IPS-NIHi11 (cell line): ENCODE measurements at places on chromosomes 3 and 15.

GRCh38 chr15:86010891-86011290, 68.8 kb upstream of the AGBL1 start:
- DNase-seq: no peak

DNA sequence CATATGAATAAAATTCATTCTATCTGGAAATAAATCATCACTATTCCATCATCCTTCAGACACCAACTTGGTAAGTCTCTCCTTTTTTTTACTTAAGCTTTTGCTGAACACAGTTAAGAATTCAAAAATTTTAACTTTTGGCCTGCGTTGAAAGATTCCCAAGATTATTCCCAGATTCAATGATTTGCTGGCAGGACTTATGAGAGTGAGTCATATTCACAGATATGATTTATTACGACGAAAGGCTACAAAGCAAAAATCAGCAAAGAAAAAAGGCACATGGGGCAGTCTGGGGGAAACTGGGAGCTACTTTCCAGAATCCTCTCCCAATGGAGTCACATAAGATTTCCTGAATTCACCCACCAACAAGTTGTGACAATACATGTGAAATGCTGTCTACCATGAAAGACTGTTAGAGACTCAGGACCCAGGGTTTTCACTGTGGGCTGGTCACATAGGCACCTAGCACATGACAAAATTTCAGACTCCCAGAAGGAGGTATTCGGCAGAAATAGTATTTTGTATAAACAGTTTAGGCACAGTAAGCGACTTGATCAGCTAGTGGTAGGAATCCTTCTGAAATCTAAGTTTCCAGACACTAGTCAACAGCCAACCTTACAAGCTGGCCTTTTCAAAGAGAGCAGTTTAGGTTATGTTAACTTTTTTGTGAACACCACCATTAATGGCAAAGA, 82.1 kb downstream of the DLG1 start:
- DNase-seq: no peak

DNA sequence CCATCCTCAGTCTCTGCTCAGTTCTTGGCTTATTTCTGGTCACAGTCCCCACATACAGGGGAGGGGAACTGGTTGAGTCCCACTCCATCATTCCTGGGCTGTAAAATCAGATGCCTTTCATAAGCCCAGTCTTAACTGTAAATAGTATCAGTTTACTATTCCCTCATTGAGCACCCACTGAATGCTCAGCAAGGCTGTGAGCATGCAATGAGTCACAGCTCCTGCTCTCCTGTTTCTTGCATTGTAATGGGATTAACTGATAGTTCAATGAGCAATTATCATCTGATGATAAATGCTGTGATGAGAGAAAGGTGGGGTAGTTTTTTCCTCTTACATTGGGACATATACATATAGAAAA, 113.6 kb upstream of the TPM1 start:
- no peak for DNase-seq

DNA sequence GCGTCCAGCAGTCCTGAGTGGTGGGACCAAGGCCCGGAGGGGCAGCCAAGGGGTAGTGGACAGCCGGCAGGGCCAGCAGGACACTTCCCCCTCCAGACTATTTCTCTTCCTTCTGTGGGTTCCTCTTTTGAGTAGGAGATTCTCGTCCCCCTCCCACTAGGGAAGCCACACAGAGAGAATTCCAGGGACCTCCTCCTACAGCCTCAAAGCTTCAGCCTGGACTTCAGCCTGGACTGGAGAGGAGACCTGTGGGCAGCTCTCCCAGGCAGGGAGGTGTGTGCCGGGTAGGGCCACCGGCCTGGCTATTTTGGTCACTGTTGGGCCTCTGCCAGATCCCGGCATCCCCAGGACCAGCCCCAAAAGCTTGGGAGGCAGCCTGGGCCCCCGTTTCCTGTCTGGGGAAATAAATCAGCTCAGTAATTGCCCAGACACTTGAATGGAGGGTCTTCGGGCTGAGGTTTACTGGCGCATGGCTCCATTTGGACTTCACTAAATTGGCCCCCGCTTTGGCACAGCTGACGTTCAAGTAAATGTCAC, 1.3 kb downstream of the SLC6A6 start:
- no peak for DNase-seq

- DNase-seq: no peak
These were observed 2.2 kb upstream of the MFGE8 start for GRCh38 chr15:88915354-88915753.

DNA sequence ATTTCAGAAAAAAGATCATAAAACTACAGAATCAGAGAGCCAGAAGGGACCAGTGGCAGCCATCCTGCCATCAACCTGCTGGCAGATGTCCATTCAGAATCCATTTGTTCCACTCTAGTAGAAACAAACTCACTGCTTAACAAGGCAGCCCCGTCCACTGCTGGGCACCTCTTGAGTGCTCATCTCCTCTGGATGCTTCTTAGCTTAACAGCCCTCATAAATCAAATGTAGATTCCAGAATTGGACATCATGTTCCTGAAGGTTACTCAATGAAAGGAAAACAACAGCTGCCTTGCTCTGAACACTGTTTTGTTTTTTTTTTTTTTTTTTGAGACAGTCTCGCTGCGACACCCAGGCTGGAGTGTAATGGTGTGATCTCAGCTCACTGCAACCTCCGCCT, 37.3 kb downstream of the ABCC5 start:
- no peak for DNase-seq

DNA sequence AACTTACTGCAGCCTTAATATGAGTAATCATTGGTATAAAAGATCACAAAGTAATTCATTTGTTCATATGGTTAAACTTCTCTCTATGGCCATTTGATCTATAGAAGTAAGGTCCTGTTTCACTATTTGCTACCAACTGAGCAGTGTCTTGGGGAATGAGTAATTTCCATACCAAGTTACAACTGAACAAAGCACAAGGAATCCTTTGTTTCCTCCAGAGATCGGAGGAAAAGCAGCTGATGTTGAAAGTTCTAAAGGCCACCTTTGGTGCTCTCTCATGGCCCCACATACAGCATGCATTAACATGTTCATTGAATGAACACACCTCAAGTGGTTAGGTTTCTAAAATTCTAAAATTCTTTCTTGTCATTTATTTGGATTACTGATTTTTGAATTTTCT, 7.1 kb upstream of the CNTN3 start:
- no peak for DNase-seq

- DNase-seq: no peak
These were observed 85.6 kb upstream of the ACP3 start for GRCh38 chr3:132231633-132232032.

DNA sequence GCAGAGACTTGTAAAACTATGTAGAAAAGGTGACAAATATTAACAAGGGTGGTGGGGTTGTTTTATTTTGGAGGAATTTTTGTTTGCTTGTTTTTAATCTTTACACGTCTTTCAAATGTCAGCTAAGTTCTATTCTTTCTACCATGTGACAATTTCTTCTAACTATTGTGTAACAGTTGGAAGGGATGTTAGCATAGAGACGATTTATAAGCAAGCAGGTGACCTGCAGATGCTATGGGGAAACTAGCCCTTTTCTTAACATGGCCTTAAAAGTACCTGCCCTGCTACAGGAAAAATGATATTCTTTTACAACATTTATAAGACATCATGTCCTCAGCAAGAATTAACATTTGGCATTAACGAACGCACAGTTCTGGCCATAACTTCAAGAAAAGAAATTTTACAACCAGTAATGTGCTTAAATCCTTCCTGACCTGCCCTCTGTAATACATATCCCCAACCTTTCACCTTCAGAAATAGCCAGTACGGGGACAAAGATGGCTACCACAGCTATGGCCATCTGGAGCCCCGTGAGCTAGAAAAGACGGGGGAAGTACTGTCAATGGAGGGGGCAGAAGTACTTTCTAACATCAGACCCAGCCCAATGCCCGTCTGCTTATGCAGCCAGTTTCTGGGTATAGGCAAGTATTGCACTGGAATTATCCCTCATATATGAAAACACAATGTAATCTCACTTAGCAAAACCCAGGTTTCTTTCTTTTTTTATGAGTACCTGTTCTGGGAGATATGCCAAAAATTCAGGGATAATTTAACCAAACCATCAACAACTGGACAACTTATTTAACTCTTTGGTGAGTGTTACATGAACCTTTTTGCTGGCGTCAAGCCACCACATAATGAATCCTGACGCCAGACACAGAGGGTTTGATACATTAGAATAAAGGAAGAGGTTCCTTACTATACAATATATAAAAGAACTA, 67.7 kb upstream of the NR2F2 start:
- no peak for DNase-seq

GRCh38 chr3:193972832-193973231, 163.1 kb upstream of the HES1 start:
- no peak for DNase-seq

DNA sequence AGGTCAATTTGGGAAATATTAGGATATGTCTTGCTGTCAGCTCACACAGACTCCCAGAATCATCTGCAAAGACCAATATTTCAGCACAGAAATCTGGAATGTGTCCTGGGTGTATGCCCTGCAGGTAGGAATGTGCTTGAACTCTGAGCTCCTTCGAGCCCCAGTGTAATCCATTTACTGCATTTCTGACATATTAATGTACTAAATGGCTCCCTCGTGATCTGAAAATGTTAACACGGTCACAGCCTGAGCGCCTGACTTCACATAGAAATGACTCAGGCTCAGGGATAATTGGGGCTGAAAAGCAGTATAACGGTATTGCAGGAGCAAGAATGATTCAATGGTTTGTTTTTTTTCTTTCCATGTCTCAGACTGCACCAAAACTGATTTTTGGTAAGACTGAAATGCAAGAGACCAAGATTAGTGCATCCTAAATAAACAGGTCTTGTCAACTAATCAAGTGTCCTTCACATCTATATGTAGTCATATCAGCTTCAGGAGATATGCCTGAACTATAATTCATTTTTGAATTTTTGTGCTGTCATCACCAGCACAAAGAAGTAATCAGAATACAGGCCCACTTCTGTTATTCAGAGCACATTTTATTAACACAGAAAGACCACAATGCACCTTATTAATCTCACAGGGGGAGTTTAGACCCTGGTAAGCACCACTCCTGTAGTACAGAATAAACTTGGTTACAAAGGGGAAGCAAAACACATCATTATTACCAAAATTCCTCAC, 49.8 kb downstream of the DCLK3 start:
- no peak for DNase-seq

- DNase-seq: no peak
These were observed 60.3 kb upstream of the SLCO2A1 start for GRCh38 chr3:134090031-134090430.

DNA sequence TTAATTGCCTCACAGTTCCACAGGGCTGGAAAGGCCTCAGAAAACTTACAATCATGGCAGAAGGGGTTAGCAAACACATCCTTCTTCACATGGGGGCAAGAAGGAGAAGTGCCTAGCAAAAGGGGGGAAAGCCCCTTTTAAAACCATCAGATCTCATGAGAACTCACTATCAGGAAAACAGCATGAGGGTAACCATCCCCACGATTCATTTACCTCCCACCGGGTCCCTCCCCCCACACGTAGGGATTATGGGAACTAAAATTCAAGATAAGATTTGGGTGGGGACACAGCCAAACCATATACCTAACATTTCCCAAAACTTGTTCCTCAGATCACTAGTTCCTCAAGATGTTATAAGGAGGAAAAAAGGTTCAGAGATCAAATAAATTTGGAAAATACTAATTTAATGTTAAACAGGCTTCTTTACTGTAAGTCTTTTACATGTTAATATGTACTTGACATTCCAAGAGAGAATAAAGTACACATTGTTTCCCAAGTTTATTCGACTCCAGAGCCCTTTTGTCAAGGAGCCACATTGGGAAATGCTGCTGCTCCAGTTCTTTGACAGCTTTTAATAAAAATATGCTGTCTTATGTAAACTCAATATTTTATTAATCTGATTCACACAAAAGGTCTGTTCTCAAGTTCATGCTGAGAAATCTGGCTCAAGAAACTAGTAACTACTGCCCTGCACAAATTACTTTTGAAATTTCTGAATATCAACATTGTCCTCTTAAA, 17.8 kb downstream of the HERC1 start:
- DNase-seq: no peak

DNA sequence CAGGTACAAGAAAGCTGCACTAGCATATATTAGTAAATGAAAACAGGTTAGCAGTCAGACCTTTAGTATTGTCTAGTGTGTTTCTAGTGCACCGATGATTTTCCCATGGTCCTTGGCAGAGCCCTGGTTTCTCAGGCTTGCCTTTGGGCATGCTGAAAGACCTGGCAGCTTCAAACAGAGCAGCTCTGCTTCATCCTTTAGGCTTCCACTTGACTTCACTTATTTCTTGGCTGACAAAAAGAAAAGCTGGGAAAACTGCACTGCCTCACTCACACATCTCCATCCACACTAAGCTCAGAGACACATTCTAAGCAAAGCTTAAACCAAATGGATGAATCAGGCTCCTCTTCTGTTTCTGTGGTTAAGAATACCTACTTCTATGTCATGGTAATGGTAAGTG, 374.8 kb upstream of the PDZRN3 start:
- no peak for DNase-seq

DNA sequence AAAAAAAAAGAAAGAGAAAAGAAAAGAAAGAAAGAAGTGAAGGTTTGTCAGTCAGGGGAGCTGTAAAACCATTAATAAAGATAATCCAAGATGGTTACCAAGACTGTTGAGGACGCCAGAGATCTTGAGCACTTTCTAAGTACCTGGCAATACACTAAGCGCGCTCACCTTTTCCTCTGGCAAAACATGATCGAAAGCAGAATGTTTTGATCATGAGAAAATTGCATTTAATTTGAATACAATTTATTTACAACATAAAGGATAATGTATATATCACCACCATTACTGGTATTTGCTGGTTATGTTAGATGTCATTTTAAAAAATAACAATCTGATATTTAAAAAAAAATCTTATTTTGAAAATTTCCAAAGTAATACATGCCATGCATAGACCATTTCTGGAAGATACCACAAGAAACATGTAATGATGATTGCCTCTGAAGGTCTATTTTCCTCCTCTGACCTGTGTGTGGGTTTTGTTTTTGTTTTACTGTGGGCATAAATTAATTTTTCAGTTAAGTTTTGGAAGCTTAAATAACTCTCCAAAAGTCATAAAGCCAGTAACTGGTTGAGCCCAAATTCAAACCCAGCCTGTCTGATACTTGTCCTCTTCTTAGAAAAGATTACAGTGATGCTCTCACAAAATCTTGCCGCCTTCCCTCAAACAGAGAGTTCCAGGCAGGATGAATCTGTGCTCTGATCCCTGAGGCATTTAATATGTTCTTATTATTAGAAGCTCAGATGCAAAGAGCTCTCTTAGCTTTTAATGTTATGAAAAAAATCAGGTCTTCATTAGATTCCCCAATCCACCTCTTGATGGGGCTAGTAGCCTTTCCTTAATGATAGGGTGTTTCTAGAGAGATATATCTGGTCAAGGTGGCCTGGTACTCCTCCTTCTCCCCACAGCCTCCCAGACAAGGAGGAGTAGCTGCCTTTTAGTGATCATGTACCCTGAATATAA, 2.0 kb downstream of the B2M start:
- no peak for DNase-seq

- no peak for DNase-seq
These were observed 596.3 kb upstream of the ARPP21 start for GRCh38 chr3:35043040-35043439.

DNA sequence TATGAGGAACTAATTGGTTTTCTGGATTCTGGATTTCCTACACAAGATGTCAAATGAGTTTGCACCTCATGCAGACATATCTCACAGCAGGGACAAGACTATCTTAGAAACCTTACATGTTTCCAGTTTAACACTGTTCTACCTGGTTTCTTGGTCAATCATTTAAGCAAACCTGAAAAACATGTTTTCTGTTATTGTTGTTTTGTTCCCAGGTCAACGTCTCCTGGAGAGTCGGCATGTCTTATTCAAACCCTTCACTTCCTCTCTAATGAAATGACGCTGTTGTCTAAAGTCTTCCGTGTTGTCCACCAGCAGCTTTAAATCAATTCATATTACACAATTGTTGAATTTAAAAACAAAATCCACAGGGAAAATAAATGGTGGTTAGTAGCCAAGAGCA, 150.9 kb downstream of the CNTN3 start:
- no peak for DNase-seq
